ENCODE measurements at places on chromosomes 12 and 14. TPM values are rescaled to one million over a fixed set of nuclear protein-coding genes. Genes with fewer than 3 reads are reported as not detected.
A peak's percentile ranks its signal among the peaks of the same experiment; 100 is the strongest.

GRCh38 chr12:25072906-25073650 is 121.9 kb downstream of the DNAI7 start:
- no peak for DNase-seq
- no peaks in the 10 kb centered on the region for H3K4me1 ChIP-seq
- H3K36me3 ChIP-seq: no peaks in the 10 kb centered on the region
- H3K27me3 ChIP-seq: no peaks in the 10 kb centered on the region
- no peak overlapping the region for H3K27ac ChIP-seq
- H3K4me3 ChIP-seq: no peak overlapping the region

DNA sequence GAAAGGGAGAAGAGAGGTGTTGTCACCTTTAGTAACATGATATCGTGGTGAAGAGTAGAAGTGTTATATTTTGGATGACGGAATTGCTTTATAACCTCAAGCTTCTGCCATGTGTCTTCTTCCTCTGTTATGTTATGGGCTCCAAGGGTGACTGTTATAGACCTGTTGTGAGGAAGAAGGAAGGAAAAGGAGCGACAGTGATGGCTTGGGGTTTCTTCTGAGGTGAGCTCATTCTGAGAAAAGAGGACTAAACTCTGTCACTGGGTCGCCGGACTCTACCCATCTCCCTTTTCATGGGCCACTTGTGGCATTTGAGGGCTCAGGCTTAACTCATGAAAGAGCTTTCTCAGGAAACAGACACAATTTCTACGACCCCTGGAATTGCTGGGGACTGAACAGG is 1.6 kb downstream of the CMA1 start:
- no peaks in the 10 kb centered on the region for H3K4me1 ChIP-seq
- H3K4me3 ChIP-seq: no peak overlapping the region
- DNase-seq: no peak
- no peaks in the 10 kb centered on the region for H3K36me3 ChIP-seq

- DNase-seq: no peak
- H3K4me3 ChIP-seq: no peak overlapping the region
- H3K4me1 ChIP-seq: peaks cover 15% of the 10 kb centered on the region
- H3K27ac ChIP-seq: no peak overlapping the region
Measured at GRCh38 chr12:113420996-113421595, 1.1 kb upstream of the SDSL start.

The TTC5 gene
- 5.3 TPM for polyA plus RNA-seq

DNA sequence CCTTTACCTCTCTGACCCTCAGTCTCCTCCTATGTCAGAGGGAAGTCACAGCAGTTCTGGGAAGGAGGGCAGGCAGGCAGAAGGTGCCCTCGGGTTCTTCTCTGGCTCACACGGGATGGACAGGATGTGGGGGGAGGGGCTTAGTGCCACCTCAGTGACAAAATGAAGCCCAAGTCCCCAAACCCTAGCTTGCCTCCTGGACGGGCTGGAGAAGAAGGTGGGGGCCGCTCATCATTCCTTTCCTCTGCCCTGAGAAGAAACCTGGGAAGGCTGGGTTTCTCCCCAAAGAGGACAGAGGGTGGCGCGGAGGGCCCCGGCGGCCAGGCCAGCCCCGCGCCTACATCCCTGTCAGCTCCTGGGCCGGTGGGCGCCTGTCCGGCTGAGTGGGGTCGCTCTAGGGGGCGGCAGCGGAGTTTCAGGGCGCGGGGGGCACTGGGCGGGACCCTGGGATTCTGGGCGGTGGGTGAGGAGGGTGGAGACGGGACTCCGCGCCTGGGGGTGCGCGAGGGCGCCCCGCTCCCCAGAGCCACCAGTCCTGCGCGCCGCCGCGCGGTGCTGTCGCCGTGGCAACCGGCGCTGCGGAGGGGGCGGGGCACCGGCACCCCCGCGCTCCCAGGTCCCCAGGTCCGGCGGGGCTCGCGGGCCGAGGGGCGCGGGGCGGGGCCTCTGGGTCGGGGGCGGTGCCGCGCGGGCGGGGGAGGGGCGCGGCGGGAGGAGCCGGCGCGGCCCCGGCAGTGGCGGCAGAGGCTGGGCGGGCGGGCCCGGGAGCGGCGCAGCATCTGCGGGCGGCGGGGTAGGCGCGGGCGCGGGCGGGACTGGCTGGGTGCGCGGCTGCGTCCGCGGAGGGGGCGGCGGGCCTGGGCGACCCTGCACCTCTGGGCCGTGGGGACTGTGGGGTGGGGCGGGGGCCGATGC is at the start of gene TMEM121:
TMEM121 (plus strand) TSS at position 723 of the 915 bp plus-strand sequence. CDS start 2,252 bp downstream, outside the sequence.
- no peaks in the 10 kb centered on the region for H3K36me3 ChIP-seq
- no peak for DNase-seq
- peak within 1 kb of the TSS; percentile 64 for H3K4me3 ChIP-seq
- peaks cover 19% of the 10 kb centered on the region for H3K27me3 ChIP-seq
- peaks cover 30% of the 10 kb centered on the region for H3K4me1 ChIP-seq

The CLEC1B gene
- not detected for polyA plus RNA-seq

The AKAP6 gene
- 1.6 TPM for polyA plus RNA-seq

The VRTN gene
- not detected for polyA plus RNA-seq

The ITGB7 gene
- polyA plus RNA-seq: 3.6 TPM

DNA sequence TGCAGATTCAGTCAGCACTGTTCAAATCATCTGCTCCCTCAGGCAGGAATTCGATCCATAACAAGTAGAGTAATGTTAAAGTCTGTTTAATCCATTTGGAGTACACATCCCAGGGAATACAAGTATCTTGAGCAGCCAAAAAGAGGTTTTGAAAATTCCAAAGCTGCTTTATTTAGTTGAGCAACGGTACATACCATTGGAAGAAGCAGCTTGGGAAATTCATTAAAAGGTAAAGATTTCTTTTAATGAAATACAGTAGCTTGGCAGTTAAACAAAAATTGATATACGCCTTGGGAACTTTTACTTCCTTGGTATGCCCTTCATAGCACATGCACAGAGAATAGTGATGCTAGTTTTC is 153.8 kb downstream of the LRIG3 start:
- no peaks in the 10 kb centered on the region for H3K36me3 ChIP-seq
- H3K4me3 ChIP-seq: no peak overlapping the region
- H3K27me3 ChIP-seq: no peaks in the 10 kb centered on the region
- H3K27ac ChIP-seq: no peak overlapping the region
- no peak for DNase-seq

DNA sequence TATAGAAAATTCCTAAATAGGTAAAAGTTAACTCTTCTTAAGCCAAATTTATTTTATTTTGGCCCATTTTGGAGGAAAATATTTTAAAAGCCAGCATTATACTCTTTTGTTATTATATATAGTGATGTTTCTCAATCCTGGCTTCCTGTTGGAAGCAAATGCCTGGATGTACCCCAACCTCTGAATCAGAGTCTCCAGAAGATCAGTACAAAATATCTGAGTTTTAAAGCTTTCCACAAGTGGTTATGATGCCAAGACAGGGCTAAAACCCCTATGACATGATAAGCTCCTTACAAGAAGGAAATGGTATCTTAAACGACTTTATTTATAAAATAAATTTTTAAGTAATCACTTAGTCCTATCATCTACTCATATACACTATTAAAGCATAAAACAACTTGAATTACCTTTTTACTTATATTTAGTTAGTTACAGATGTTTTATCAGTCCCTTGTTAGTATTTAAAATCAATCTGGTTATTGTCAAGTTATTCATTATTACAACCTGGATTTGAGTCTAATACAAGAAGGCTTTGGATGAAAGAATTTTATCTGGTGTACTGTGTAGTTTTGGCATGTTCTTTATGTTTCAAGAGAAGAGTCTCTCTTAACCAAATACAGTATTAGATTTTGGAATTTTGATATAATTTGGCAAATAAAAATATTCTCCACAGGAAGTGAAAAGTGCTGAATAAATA is 238.1 kb downstream of the SLC2A13 start:
- H3K4me3 ChIP-seq: no peak overlapping the region
- no peak for DNase-seq
- no peak overlapping the region for H3K27ac ChIP-seq
- H3K4me1 ChIP-seq: no peaks in the 10 kb centered on the region
- H3K27me3 ChIP-seq: no peaks in the 10 kb centered on the region
- H3K36me3 ChIP-seq: no peaks in the 10 kb centered on the region

GRCh38 chr12:66804563-66804974 is 125.7 kb upstream of the GRIP1 start:
- no peak for DNase-seq
- no peaks in the 10 kb centered on the region for H3K27me3 ChIP-seq
- no peak overlapping the region for H3K27ac ChIP-seq
- no peaks in the 10 kb centered on the region for H3K4me1 ChIP-seq
- H3K4me3 ChIP-seq: no peak overlapping the region
- H3K36me3 ChIP-seq: no peaks in the 10 kb centered on the region

The PRKD1 gene
- polyA plus RNA-seq: 0.60 TPM

The MSRB3 gene
- polyA plus RNA-seq: 13.4 TPM

- H3K36me3 ChIP-seq: no peaks in the 10 kb centered on the region
- no peak overlapping the region for H3K4me3 ChIP-seq
- H3K27me3 ChIP-seq: no peaks in the 10 kb centered on the region
- H3K4me1 ChIP-seq: no peaks in the 10 kb centered on the region
Measured at GRCh38 chr12:87444039-87444438, 585.2 kb downstream of the C12orf50 start.

All from sigmoid colon (tissue), 7 donors.